ENCODE measurements at places on chromosomes 6 and 20. TPM values are rescaled to one million over a fixed set of nuclear protein-coding genes. Genes with fewer than 3 reads are reported as not detected.

The PABPC1L gene
- 6.9 TPM for total RNA-seq

The PLTP gene
- 100.0 TPM for total RNA-seq

The SLC44A4 gene
- 0.32 TPM for total RNA-seq

The CCDC170 gene
- total RNA-seq, result 3.5 TPM

The MAS1 gene
- total RNA-seq, result not detected

The RIPOR3 gene
- total RNA-seq, result 35.5 TPM

DNA sequence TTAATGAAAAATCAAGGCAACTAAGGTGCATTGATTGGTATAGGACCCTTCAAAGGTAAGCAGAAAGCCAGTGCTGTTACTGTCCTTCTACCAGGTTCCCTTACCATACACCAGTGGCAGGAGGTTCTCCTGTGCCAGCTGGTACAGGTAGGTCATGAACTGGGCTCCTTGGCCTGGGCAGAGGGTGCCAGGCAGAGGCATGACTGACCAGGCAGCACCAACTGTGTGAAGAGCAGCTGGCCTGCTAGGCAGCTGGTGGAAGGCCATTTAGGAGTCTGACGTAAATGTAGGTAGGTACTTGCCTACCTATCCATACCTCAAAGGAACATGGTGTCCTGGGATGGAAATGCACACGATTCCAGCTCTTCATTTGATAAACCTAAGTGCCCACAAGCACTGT is 23.3 kb downstream of the PCNA start:
- DNase-seq, result no peak
- no peaks in the 10 kb centered on the region for H3K4me1 ChIP-seq
- H3K4me3 ChIP-seq, result no peak overlapping the region
- no peak overlapping the region for H3K27ac ChIP-seq

DNA sequence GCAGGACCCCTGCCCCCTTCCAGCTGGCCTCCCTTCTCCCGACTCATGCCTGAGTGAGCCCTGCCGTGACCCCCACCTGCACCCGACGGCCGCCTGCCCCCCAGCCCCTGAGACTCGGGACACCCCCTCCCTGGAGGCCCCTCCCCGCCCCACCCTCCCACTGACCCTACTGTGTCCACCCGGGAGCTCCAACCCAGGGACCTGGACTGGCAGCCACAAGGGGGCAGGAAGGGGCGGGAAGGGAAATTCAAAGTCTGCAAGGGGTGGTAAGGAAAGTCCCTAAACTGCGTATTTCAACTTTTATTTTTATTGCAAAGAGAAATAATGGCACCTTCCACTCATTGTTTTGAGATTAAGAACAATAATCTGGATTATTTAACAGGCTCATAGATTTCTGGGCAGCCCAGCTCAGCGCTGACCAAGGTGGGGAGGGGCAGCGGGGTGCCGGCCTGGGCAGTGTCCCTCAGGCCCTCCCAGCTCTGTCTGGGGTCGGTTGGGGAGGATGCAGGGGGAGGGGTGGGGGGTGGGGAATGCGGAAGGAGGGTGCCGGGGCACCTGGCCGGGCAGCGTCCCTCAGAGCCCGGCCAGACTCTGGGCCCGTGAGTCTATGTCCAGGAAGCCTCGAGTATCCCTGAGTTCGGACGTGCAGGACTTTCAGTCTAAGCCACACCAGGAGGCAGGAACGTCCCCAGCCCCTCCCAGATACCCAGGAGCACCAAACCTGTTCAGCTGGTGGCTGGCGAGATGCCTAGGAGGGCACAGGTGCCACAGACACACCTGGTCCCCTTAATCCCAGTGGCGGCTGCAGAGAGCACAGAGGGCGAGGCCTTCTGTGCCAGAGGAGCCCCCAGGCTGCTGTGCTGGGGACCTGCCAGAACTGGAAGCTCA is 1.3 kb upstream of the PTK6 start:
- H3K36me3 ChIP-seq, result no peaks in the 10 kb centered on the region
- peak; percentile 91 for DNase-seq
- peaks cover 4% of the 10 kb centered on the region for H3K27me3 ChIP-seq
- H3K27ac ChIP-seq, result peak overlapping the region; percentile 85
- peaks cover 17% of the 10 kb centered on the region for H3K4me1 ChIP-seq

DNA sequence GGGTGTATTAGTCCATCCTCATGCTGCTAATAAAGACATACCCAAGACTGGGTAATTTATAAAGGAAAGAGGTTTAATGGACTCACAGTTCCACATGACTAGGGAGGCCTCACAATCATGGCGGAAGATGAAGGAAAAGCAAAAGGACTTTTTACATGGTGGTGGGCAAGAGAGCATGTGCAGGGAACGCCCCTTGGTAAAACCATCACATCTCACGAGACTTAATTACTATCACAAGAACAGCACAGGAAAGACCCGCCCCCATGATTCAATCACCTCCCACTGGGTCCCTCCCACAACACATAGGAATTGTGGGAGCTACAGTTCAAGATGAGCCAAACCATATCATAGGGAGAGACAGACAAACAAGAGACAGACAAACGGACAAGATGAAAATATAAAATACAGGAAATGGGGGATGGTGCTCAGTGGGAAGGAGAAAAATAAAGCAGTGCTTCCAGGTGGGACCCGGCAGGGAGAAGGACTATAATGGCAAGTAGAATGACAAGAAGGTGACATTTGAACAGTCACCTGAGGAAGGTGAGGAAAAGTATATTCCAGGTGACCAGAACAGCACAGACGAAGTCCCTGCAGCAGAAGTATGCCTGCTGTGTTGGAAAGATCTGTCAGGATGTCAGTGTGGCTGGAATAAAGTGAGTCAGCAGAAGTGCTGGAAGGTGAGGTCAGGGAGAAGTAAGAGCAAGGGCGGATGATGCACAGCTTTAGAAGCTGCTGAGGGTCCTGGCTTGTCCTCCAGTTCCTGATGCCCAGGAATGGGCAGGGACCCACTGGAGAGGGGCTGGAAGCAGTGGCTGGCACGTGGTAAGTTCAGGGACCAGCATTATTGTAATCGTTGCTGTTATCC is 61.1 kb downstream of the SLC2A10 start:
- no peak overlapping the region for H3K4me3 ChIP-seq
- no peak for DNase-seq
- H3K27me3 ChIP-seq, result no peaks in the 10 kb centered on the region
- no peaks in the 10 kb centered on the region for H3K36me3 ChIP-seq
- no peak overlapping the region for H3K27ac ChIP-seq
- H3K4me1 ChIP-seq, result no peaks in the 10 kb centered on the region

DNA sequence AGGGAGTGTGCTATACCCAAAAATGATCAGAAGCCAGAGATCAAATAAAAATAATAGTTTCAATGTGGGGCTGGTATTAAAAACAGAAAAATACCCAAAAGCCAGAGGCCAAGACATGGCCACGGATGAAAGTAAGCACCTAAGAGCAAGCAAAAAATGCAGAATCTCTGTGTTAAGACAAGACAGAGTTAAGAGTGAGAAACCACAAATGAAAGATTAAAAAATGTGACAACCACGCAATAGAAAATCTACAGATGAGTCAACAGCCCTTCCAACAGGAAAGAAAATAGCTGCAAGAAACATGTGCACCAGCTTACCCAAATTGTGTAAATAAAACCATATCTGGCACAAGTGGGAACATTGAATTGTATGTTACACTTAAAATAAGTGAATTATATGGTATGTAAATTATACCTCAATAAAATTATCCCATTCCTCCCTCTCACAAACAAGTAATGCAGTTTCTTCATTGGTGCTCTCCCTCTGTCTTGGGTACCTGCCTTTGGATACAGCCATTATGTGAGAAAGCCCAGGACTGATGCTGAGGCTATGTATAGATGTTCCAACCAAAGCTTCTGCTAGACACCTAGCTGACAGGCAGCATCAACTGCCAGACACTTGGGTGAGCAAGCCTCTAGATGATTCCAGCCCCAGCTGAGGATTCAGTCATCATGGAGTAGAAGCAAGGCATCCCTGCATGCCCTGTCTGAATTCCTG is 55.3 kb upstream of the UFL1 start:
- no peak overlapping the region for H3K4me3 ChIP-seq
- DNase-seq, result no peak
- H3K36me3 ChIP-seq, result no peaks in the 10 kb centered on the region
- no peak overlapping the region for H3K27ac ChIP-seq
- no peaks in the 10 kb centered on the region for H3K27me3 ChIP-seq

DNA sequence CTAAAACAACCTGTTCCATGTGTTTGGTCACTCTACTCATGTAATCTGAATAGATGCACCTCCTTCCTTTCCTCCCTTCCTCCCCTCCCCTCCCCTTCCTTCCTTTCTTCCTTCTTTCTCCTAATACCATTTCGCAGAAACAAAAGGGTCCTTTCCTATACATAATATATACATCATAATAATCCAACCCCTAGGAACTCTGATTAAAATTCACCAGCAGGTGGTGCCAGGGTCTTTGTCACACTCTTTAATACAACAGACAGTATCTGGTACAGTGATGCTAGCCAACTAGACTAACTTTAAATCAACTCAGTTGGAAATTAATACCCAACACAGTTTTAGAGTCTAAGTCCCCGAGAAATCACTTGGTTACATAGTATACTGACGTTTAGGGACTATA is 181.2 kb upstream of the SHLD1 start:
- no peaks in the 10 kb centered on the region for H3K4me1 ChIP-seq
- DNase-seq, result no peak
- H3K27ac ChIP-seq, result no peak overlapping the region
- H3K4me3 ChIP-seq, result no peak overlapping the region
- no peaks in the 10 kb centered on the region for H3K27me3 ChIP-seq

- DNase-seq, result no peak
- H3K27ac ChIP-seq, result no peak overlapping the region
- H3K4me3 ChIP-seq, result no peak overlapping the region
- H3K36me3 ChIP-seq, result no peaks in the 10 kb centered on the region
- H3K27me3 ChIP-seq, result no peaks in the 10 kb centered on the region
Measured at GRCh38 chr20:13012886-13013285, 4.1 kb downstream of the SPTLC3 start.

DNA sequence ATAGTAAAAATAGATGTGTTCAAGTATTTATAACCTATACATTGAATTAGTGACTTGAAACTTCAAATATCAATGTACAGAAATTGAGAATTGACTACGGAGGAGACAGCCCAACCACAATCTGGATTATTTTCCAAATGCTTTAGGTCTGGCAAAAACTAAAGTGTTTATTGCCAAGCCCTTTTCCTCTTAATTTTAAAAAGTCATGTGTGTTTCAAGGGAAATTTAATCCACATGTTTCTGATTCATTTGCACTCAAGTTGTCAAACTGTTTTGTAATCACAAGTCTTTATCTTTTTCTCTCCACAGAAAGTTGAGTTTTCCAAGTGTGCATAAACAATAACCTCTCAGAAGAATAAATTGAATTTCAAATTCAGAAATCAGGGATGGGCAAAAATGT is 350.8 kb upstream of the RSPO3 start:
- H3K27me3 ChIP-seq, result no peaks in the 10 kb centered on the region
- H3K36me3 ChIP-seq, result no peaks in the 10 kb centered on the region
- H3K4me1 ChIP-seq, result no peaks in the 10 kb centered on the region
- no peak for DNase-seq

GRCh38 chr6:144193181-144193580 is 42.9 kb downstream of the STX11 start:
- no peaks in the 10 kb centered on the region for H3K27me3 ChIP-seq
- H3K27ac ChIP-seq, result no peak overlapping the region
- no peak for DNase-seq
- no peak overlapping the region for H3K4me3 ChIP-seq
- H3K4me1 ChIP-seq, result no peaks in the 10 kb centered on the region
- H3K36me3 ChIP-seq, result no peaks in the 10 kb centered on the region

DNA sequence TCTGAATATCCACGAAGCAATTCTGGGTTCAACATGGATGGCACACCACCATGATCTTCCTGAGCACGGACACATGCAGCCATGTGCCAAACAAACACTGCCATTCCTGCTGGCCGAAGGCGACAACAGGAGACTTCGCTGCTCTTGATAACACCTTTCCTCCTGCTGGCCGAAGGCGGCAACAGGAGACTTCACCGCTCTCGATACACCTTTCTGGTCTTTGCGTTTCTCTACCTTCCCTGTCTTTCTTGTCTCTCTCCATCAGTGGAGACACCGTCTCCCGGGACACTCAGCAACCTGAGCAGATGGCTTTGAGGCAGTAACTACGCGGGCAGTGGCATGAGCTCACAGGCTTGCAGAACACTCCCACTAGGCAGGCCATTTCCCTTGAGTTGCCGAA is 54.9 kb upstream of the MPC1 start:
- H3K36me3 ChIP-seq, result no peaks in the 10 kb centered on the region
- no peaks in the 10 kb centered on the region for H3K27me3 ChIP-seq
- H3K4me3 ChIP-seq, result no peak overlapping the region
- no peak overlapping the region for H3K27ac ChIP-seq

DNA sequence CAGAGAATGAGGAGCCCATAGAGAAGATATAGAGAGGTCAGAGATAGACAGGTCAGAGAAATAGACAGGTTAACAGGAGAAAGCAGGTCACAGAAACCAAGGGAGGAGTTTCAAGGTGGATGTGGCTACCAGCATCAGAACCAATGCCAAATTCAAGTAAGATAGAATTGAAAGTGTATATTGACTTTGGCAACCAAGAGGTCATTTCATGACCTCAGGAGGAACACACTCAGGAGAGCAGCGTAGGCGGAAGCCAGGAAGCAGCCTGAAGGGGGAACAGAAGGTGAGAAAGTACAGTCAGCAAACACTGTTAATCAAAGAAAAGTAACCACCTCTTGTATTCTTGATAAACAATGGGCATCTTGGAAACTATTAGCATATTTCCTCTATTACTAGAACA is 33.9 kb upstream of the ALDH8A1 start:
- H3K4me3 ChIP-seq, result no peak overlapping the region
- H3K4me1 ChIP-seq, result no peaks in the 10 kb centered on the region
- no peaks in the 10 kb centered on the region for H3K27me3 ChIP-seq
- no peak overlapping the region for H3K27ac ChIP-seq

DNA sequence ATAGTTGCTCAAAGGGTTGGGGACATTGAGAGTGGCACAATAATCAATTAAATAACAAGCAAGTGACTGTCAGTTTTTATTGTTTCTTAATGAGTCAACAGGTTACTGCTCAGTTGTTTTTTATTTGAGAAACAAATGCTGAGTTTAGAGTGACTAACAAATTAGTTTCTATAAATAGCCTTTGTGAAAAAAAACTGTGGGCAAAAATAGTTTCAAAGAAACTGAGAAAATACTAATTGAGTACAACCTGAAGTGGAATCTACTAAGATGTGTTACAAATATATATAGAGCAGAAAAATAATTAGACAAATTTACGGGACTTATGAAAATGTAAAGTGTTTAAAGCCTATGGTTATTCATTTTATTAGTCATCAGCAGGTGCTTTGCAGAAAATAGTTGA is 22.3 kb downstream of the BEND6 start:
- H3K27ac ChIP-seq, result no peak overlapping the region
- H3K36me3 ChIP-seq, result no peaks in the 10 kb centered on the region
- no peak overlapping the region for H3K4me3 ChIP-seq
- no peak for DNase-seq

DNA sequence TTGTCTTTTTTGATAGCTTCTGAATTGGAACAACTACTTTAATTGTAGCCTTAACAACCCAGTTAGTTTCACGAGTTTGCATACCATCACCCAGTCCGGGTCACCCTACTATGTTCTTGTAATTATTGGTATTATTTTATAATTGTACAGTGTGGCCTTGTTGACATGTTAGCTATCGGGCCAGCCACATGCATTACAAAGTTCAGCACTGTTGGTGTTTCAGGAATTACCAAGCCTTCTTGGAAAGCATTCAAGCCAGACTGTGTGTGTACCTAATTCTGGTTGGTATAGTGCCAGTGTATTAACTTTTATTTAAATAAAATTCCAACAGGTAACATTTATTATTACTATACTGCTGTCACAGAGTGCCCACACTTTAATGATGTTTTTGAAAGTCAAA is 150.9 kb downstream of the JARID2 start:
- no peak overlapping the region for H3K4me3 ChIP-seq
- DNase-seq, result no peak
- no peak overlapping the region for H3K27ac ChIP-seq
- no peaks in the 10 kb centered on the region for H3K27me3 ChIP-seq
- no peaks in the 10 kb centered on the region for H3K36me3 ChIP-seq
- H3K4me1 ChIP-seq, result peaks cover 18% of the 10 kb centered on the region
